ENCODE measurements at places on chromosomes 3 and 15.
A peak's percentile ranks its signal among the peaks of the same experiment; 100 is the strongest.

DNA sequence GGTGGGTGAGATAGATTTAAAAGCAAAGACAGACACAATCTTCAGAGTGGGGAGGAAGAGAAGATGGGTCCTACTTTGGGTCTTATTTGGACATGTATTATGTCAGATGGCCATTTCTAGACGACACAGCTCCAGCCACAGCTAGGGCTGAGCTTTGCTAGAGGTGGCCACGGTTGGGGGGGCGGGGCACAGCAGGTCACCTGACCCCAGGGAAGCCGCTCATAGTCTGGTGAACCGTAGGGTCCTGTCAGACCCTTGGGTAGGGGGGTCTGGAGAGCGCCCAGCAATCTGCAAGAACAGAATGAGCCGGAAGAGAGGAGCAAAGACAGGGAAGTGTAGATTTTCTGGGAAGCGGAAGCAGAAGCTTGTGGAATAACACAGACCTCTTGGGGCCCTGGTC is 6.6 kb downstream of the EPB42 start:
- DNase-seq: no peak

GRCh38 chr3:81666502-81667121 is 94.8 kb downstream of the GBE1 start:
- no peak for DNase-seq

- DNase-seq: no peak
Measured at GRCh38 chr3:171088496-171088895, 62.0 kb upstream of the SLC2A2 start.

GRCh38 chr15:68210409-68210756 is 5.3 kb upstream of the CALML4 start:
- DNase-seq: no peak

DNA sequence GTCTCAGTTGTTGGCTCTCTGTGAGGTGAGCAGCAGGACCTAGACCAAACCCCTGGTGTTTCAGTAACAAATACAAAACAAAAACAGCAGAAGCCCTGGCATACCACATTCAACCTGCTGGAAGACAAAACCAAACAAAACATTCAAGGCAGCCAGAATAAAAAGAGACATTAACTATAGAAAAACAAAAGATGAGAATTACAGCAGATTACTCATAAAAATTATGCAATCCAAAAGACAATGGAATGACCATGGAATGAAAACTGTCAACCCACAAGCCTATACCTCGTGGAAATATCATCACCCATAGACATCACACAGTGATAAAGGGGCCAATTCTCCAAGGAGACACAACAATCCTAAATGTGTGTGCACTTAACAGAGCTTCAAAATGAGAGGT is 106.0 kb upstream of the IQSEC1 start:
- no peak for DNase-seq

DNA sequence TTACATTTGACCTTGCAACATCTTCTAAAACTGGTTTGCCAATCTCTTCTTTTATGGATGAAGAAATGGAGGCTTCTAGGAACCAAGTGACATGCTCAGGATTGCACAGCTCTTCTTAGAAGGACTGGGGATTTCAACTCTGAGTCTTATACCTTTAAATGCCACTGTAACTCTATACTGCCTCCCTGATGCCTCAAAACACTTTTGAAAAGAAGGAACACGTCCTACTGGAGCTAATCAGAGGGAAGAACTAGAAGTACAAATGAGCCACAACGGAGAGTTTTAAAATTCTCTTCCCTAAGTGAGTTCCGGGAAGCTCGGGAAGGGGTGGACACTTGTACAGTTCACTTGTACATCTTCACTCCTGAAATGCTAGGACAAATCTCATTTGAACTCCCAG is 949 bp upstream of the MITF start:
- DNase-seq: no peak

GRCh38 chr3:70744536-70744935 is 432.1 kb upstream of the MDFIC2 start:
- DNase-seq: no peak

GRCh38 chr3:18634461-18634860 is 209.3 kb upstream of the SATB1 start:
- DNase-seq: no peak

GRCh38 chr15:89057506-89058133 is 30.6 kb upstream of the ABHD2 start:
- DNase-seq: peak; percentile 89

DNA sequence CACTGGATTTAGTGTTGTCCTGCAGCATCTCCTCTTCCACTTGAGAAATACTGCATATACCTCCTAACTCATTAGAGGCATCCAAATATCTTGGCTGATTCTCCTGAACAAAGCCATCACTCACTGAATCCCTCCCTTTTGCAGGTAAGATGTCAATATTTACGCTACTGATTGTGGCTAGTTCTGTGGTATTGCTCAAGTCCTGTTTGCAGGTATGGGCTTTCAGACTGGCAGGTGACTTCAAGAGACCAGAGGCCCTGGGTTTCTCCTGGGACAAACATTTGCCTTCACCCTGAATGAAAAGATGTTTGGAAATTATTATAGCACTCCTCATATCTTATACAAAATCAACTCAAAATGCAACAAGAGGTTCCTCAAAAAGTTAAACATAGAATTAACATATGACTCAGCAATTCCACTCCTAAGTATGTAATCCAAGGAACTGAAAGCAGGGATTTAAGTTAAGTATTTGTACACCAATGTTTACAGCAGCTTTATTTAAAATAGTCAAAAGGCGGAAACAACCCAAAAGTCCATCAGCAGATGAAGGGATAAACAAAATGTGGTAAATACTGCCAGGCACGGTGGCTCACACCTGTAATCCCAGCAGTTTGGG is 18.6 kb downstream of the NEK4 start:
- DNase-seq: no peak

GRCh38 chr15:68984586-68984985 is 29.9 kb upstream of the NOX5 start:
- no peak for DNase-seq

DNA sequence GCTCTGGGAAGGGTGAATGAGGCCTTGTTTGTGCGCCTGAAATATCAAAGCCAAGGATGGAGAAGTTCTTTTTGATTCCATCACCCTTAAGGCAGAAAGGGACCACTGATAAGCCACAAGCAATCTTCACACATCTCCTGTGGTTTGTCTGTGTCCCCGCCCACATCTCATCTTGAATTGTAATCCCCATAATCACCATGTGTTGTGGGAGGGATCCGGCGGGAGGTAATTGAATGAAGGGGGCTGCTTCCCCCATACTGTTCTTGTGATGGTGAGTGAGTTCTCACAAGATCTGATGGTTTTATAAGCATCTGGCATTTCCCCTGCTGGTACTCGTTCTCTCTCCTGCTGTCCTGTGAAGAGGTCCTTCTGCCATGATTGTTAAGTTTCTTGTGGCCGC is 329.6 kb upstream of the RGMA start:
- no peak for DNase-seq

DNA sequence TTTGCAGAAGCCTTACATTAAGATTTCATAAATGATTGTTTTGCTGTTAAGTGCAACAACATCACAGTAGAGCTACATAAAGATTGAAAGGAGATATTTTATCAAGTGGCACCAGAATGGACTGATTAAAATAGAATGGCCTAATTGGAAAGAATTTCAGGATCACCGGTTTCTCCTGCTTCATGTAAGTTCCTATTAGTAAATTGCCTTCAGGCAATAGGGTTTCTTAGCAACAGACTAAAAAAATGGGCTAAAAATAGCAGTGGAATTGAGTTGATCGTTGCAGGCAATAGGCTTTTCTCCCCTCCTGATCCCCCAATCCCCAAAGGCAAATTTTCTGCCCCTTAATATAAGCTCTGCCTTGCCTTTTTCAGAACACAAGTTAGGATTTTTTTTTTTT is 917 bp downstream of the LNP1 start:
- no peak for DNase-seq

DNA sequence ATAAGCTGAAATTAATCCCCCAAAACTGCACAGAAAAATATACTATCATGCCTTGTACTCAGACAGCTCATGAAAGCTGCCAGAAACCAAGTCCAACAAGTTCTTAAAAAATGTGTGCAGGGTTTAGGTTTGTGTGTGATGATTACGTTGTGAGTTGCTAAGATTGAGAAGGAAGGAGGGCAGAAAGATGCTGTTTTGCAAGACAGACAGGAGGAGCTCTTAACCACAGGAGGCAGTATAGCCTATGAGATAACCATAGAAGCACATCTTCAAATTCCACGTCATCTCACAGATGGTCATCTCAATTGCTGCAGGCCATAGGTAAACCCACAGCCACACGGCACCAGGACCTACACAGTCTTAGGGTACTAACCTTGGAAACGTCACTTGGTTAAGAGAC is 191.9 kb downstream of the STT3B start:
- DNase-seq: no peak

DNA sequence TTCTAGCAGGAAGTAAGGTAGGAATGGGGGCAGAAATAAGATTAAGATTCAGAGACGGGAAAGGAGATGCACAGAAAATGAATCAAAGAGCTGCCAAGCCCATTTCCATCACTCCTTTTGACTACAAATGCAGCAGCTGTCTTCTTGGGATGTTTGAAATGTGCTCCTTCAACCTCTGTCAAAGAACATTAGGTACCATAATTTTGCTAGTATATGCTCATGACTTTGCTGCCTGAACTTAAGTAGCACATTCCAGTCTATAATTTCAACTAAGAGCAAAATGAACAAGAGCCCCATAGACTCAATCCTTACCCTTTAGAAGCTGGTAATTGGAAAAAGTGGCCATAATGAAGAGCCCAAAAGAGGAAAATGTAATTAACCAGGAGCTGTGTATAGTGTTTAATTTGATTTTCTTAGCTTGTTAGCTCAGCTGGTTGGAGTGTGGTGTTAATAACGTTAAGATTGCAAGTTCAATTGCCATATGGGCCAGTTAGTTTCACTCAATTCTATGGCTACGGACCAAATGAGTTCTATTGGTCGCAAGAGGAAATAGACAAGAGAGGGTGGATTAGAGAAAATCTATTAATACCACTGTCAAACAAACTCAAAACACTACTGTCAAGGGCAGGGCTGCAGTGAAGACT is 349.9 kb downstream of the ZBBX start:
- DNase-seq: no peak

DNA sequence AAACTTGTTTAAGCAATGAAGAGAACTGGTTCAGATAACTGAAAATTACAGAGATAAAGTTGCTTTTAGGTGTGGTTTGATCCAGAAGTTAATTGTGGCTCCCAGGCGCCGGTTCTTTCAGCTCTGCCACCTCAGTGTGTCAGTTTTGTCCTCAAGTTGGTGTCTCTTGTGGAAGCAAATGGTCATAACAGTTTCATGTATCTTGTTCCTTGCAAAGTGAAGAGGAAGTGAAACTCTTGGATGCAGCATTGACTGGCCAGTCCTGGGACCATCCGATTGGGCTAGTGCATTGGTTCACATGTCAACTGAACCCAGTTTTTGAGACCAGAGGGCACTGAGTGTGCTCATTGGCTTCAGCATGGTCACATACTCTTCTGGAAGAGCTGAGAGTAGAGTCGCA is 181.4 kb upstream of the GRM7 start:
- no peak for DNase-seq

DNA sequence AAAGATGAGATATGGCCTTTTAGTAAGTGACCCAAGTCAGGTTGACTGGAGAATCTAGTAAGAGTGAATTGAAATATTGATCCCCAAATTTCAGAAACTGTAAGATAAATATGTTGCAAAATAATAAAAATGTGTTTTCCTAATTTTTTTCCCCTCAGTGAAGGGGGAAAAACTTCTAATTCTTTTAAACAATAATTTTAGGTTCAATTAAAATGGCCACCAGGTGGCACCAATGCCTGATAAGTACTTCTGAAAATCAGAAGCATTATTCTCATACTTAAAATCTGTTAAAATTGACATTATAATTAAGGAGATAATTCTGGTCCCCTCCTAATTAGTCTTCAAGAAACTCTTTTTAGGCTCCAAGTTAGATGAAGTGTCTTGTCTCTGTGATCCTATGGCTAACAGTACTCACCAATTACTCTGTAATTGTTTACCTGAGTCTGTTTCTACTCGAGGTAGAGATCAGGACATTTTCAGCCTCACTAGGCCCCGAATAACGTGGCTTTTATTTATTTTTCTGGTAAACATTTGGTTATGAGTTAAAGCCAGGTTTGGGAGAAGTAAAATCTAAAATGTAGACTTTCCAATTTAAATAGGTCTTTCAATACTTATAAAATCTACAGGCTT is 52.6 kb downstream of the NMD3 start:
- DNase-seq: no peak

GRCh38 chr15:75672646-75673425 is 25.1 kb downstream of the SNX33 start:
- no peak for DNase-seq

GRCh38 chr3:79097964-79098660 is 669.7 kb downstream of the ROBO1 start:
- DNase-seq: no peak

DNA sequence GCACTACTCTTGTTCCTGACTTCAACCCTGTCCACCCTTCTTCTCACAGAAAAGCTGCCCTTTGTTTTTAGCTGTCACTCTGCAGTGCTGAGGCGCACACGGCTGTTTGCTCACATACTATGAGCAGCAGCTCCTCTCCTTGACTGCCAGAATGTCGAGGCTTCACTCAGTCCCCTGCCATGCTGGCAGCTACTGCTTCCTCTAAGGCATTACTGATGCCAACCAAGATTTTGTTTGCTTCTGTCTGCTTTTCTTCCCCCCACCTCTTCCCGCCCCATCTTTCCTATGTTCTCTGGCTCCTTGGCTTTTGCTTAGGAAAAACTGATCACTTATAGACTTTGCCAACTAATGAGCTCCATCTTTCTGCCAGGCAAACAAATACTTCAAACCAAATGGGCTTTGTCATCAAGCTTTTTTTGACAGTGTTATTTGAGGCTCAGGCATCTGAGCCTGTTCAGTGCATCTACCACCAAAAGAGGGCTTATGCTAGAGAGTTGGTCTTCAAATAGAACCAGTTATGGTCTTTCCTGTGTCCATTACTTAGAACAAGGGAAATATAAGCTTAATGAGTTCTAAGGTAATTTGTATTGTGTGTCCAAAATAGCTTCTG is 81.0 kb downstream of the FBXL2 start:
- DNase-seq: no peak

GRCh38 chr3:141055536-141056445 is 4.6 kb downstream of the SPSB4 start:
- DNase-seq: no peak

DNA sequence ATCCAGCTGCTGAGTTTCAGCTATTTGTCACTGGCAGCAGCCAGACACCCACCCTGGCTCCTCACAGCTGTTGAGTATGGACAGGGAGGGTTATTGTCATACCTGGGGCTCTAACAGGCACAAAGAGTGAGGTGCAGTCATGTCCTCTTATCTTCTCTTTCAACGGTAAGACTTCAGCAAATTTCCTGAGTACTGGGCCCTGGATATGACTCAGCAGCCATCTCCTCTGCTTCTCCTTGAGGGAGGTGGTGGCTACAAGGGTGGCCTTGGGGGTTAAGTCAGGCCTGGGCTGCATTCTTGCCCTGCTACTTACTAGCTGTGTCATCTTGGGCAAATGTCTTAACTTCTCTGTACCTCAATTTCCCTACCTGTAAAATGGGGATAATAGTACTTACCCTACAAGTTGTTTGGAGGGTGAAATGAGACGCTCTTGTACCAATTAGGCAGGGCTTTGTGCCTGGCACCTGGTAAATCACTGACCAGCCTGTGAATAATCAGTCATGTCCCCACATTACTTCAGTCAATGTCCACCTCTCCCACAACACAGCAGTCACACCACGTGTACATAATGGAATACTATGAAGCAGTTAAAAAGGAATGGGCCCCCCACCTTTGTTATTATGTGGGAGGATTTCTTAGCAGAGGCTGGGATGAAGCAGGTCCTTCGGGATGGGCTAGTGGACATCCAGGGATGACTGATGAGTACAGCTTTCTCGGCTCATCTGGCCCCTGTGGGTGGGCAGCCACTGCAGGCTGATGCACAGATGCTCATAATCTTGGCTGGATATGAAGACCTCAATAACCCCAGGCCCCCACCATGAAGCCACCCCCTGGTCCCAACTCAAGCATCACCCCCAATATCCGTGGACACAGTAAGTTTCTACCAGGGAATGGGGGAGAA is 528.8 kb downstream of the SHQ1 start:
- no peak for DNase-seq
